ENCODE measurements at places on chromosomes 1 and 21.

GRCh38 chr1:72285074-72285425, 2.7 kb upstream of the NEGR1 start:
- DNase-seq, result no peak

DNA sequence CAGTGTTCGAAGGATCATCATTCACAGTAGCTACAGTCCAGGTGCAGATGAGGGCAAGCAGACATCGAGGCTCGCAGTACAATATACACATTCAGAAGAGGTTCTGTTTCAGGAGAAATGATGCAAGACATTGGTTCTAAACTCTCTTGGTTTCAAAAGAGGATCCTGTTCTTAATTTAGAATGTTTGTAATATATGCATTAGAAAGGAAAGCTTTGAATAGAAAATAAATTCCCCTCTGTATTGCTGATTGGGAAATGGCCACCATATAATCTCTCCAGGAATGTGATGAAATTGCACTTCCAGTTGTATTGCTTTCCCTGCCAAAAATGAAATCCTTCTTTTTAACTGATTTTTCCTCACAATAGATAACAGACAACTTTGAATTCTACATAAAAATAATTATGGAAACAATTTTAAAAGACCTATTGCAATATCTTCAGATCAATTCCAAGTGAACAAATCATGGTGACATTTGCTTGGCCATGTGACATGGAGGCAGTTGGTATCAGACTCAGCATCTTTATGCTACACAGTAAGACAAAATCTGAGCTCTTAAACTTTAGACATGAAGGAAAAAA, 27.6 kb upstream of the SIPA1L2 start:
- no peak for DNase-seq

DNA sequence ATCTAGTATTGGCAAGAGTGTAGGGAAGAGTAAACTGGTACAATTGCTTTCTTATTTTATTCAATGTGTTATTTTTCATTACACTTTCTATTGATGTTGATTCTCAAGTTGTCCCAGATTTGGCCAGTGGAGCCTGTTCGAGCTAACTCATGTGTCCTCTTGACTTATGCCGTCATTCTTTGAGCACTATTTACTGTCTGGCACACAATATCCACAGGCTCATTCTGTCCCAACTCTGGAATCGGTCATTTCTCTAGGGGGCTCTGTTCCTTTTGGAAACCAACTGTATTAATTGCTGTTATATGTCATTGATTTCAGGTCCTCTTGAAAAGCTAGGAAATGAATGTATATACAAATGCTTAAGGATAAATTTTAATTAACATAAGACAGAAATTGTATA, 22.4 kb upstream of the SFPQ start:
- DNase-seq, result no peak

DNA sequence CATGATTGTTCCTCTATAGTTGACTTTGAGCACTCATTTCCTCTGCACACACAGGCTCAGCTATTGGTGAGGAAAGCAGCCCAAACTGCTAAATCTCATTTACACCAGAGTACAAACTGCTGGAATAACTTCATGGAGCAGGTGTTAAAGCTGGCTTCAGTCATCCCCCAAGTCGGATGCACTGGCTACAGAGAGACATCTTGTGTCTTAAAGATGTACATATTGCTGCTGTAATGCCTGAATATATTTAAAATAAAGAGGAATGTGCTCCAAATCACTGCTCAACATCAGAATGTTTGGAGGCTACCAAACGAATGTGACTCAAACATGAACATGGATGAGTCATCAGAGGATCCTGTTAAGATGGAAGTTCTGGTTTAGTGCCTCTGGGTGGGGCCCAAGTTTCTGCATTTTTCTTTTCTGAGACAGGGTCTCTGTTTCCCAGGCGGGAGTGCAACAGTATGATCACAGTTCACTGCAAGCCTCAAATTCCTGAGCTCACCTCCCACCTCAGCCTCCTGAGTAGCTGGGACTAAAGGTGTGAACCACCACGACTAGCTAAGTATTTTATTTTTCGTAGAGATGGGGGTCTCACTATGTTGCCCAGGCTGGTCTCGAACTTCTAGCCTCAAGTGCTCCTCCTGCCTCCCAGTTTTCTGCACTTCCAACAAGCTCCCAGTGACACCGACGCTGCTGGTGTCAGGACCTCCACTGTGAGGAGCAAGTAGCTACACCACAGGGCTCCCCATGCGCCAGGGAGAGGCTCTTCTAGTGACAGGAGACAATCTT, 79.0 kb upstream of the KRTAP19-8 start:
- no peak for DNase-seq

DNA sequence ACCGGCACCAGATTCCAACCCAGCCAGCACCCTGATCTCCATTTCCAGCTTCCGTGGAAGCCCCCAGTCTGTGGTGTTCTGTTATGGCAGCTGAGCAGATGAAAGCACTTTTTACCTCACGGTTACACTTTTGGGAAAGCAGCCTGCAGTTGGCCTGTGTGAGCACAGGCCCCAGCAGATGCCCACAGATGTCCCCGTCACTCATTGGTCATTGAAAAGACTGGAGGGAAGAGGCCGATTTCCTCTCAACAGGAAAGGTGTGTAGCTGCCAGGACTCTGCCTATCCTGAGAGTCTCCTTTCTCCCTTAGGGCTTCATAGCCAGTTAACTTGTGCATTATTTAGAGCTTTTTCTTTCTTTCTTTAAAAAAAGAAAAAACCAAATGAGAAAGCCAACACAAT, 123.0 kb downstream of the PCBP3 start:
- DNase-seq, result no peak

DNA sequence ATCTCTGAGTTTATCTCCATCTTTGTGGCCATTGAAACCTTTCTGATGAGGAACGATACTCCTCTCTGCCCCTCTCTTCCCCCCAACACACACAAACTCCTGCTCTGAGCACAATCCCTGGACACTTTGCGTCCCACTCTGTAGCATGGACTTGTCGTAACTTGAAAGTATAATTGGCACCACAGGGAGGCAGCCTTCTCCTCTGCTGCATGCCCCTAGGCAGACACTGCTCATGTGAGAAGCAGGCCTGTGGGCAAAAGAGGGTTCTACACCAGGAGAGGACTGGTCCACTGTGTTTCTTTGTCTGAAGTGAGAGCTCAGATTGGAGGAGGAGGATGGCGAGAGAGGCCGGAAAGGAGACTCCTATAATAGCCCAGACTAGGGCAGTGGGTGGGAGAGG, 3.8 kb upstream of the PARS2 start:
- no peak for DNase-seq

DNA sequence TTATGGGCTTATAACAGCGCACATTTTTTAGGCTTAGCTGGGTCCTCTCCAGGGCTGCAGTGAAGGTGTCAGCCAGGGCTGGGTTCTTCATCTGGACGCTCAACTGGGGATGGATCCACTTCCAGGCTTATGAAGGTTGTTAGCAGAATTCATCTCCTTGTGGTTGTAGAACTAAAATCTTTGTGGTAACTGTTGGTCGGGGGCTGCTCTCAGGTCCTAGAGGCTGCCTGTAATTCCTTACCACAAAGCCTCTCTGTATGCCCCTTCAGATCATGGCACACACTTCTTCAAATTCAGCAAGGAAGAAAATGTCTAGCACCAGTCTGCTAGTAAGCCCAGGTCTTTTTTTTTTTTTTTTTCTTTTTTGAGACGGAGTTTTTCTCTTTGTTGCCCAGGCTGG, 40.9 kb upstream of the EPS8L3 start:
- DNase-seq, result no peak

- no peak for DNase-seq
These were observed 20.1 kb downstream of the UBE2U start for GRCh38 chr1:64223329-64224151.

DNA sequence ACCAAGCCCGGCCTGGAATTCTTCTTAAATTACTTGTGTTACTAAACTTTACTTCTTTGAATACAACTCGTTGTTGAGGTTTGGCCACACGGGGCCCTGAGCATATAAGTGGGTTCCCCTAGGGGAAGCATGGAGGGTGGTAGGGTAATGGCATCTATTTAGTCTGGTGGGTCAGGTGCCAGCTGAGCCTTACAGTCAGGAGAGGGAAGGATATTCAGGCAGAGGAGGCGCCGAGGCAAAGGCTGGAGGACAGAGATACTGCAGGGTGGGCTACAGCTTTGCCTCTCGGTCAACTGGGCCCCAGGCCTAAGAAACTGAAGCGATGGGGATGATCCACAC, 424 bp upstream of the NECAP2 start:
- no peak for DNase-seq

DNA sequence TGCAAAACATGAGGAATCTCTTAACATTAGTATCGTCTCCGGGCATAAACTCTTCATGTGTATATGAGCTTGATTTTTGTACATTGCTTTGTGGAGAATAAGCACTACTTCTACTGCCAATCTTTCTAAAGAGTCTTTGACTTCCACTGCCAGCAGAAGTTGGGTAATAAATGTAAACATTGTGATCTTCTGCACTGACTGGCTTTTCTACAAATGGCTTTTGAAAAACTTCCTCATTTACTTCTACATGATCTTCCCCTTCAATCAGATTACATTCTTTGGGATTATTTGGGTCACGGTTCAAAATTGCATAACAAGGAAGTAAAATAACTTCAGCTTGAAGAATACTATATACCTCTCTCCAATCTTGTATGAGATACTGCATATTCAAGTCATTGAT, 30.4 kb upstream of the SLC44A5 start:
- DNase-seq, result no peak

DNA sequence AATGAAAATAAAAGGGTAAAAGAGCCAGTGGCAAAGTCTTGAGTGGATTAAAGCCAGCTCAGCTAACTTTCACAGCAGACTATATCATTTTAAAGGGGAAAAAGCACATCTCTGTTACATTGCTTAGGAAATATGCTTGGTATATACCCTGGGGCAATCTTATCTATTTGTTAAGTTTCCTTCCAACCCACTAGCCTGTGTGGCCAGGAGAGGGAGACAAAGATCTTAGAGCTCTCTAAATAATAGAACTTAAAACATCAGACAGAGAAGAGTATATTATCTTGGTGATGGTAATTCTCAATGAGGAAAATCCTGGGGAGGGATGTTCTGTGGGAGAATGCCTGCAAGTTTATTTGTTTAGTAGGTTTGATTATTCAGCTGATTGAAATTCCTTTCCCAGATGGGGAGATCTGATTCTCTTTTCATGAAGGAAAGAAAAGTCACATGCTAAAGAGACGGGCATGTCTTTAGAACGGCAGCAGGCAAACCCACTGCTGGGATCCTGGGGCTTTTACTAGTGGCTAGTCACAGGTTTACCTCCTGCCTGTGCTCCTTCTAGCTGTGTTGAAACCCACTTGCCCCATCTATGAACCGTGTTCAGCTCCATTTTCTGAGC, 3.6 kb downstream of the KCNE2 start:
- no peak for DNase-seq

GRCh38 chr1:227925582-227926198, 22.0 kb downstream of the WNT9A start:
- DNase-seq, result no peak

GRCh38 chr21:41800425-41801320, 33.8 kb upstream of the RIPK4 start:
- DNase-seq, result no peak

DNA sequence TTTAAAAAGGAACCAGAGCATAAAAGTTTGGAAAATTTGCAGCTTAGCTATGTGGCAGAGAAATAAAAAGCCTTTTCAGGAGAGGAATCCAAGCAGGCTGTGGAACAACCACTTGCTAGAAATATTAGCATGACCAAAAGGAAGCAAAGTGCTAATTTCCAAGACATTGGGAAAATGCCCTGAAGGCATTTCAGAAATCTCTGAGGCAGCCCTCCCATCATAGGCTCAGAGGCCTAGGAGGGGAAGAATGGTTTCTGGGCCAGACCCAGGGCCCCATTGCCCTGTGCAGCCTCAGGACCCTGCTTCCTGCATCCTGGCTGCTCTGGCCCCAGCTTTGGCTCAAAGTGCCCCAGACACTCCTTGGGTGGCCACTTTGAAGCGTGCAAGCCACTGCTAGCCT, 56.8 kb downstream of the TENT5C start:
- no peak for DNase-seq

DNA sequence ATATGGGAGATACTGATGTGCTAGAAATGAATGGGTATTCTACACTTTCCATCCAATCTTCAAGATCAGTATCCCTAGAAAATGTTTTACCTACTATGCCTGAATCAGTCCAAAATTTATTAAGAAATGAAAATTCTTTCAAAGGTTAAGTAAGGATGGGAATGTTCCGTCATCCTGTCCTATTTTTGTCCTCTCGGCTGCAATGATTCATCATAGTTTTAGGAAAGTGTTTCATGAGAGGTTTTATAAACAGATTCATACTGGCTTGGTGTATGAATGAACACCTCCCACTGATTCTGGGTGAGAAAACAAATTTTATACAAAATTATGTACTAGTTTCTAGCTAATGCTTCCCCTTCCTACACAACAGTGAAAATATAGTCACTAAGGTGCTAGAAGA, 504.6 kb upstream of the NR5A2 start:
- DNase-seq, result no peak

- DNase-seq, result no peak
These were observed 131.6 kb downstream of the DMRTB1 start for GRCh38 chr1:53590531-53591515.

GRCh38 chr1:74673351-74674111, at the start of gene ERICH3:
TSS of gene ERICH3 (minus strand) at chr1:74673792. CDS start at chr1:74673519, 273 bp downstream.
- no peak for DNase-seq

GRCh38 chr1:80565406-80565805, 1235.3 kb upstream of the ADGRL2 start:
- DNase-seq, result no peak

GRCh38 chr1:197178998-197179397, 32.5 kb upstream of the ASPM start:
- no peak for DNase-seq

DNA sequence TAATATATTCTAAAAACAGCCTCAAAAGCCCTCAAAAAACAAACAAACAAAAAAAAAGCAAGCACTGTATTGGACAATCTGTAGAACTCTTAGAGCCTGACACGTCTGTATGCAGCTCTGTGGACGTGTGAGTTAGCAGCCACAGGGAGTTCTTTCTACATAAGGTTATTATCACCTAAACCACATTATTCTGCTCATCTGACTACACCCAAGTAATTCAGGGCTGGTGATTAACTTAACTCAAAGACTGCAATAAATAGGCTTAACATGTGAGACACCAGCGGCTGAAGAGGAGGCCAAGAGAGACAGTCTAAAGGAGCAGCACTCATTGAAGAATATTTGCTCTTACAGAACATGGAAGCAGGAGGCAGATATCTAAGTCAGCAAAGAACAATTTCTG, 316.0 kb downstream of the VAV3 start:
- no peak for DNase-seq

GRCh38 chr1:230407351-230407750, 18.8 kb downstream of the PGBD5 start:
- no peak for DNase-seq

DNA sequence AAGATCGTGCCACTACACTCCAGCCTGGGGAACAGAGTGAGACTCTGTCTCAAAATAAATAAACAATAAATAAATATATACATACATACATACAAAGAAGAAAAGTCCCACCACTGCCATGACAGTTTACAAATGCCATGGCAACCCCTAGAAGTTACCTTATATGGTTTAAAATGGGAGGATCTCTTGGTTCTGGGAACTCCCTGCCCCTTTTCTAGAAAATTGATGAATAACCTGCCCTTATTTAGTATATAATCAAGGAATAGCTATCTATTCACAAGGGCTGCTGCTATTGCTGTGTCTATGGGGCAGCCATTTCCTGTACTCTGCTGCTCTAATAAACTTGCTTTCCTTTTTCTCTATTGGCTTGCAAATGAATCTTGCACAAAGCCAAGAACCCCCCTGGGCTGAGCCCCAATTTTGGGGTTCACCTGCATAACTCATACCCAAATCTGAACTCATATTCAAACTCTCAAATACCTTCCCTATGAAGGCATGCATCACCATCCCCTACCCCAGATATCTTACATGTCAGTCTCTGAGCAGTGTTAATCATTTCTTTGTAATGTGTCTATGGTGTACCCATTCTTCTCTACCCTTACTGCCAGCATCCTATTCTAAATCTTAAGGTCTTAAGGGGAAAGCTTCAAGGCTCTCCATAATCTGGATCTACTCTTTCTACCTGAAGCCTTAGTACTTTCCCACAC, 9.0 kb downstream of the GON4L start:
- DNase-seq, result no peak
